ENCODE measurements at places on chromosomes 16 and 17. TPM values are rescaled to one million over a fixed set of nuclear protein-coding genes. Genes with fewer than 3 reads are reported as not detected.

PPL gene
- 27.3 TPM for polyA plus RNA-seq

C1QTNF8 gene
- not detected for polyA plus RNA-seq

WRAP53 gene
- 12.4 TPM for polyA plus RNA-seq

SOX8 gene
- 3.4 TPM for polyA plus RNA-seq

CCDC154 gene
- polyA plus RNA-seq: 4.1 TPM

TBC1D3H gene
- not detected for polyA plus RNA-seq

DNA sequence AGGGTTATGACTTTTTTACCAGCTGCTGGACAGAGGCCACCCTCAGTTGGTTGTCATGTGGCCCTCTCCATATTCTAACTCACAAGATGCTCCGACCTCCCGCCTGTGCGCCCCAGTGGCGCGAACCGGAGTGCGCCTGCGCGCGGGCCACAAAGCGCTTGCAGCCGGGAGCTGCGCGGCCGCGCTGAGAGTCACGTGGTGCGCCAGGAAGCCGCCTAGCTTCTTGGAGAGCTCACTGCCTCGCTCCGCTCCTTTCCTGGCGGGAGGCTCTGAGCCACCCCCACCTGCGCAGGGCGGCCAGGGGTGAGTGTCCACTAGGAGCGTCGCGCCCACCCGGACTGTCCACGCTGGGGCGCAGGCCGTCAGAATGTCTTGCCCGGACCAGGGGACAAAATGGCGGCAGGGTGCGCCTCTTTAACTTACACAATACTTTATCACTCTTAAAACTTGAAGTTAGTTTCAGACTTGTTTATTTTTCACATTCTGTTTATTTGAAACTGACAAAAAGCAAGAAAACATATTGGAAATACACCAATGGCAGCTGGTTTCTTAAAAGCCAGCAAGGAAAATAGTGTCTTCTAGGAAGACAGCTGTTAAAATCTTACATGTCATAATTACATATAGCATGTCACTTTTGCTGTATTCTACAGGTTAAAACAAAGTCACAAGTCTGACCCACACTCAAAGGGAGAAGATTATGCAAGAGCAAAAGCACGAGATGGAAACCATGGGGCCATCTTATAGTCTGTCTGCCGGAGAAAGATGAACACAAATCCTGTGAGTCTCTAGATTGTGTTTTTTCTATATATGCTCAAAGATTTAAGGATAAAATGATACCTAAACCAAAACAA is 357.9 kb downstream of the CNTNAP4 start:
- DNase-seq: no peak

DNA sequence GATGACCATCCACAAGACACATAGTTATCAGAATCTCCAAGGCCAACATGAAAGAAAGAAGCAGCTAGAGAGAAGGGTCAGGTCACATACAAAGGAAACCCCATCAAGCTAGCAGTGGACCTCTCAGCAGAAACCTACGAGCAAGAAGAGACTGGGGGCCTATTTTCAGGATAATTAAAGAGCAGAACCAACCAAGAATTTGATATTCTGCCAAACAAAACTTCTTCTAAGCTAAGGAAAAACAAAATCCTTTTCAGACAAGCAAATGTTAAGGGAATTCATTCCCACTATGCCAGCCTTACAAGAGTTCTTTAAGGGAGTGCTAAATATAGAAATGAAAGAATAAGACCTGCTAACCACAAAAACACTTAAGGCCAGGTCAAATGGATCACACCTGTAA is 47.8 kb downstream of the ITFG1 start:
- no peak for DNase-seq

DNA sequence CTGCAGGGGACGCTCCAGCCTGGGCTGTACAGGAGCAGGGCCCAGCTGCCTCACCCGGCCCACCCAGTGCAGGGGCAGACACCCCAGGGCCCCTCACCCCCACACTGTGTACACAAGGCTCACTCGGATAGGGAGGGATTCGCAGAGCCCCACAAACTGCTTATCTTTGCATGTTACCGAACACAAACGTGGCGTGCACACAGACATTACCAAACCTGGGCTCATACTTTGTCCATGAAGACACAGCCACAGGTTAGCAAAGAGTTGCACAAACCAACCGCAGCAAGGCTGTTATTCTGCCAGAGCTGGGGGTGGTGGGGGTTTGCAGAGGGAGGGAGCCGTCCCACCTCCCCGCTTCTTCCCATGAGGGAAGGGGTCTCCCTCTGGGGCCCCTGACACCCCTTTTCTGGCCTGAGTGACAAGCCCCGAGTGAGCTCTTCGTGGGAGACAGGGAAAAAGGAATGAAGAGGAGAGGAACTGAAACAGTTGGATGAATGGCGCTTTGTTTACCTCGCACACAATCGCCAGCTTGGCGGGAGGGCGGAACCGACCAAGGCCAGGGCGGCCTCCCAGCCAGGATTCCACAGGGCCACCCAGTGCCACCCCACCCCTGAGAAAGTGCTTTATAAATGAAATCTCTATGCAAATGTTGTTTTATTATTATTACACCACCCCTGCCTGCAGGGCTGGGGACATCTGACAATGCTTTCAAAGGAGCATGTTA is 434 bp upstream of the CPSF4L start:
- DNase-seq: no peak

- no peak for DNase-seq
Observed at GRCh38 chr17:58331815-58332777, 3.5 kb upstream of the TSPOAP1 start.

DNA sequence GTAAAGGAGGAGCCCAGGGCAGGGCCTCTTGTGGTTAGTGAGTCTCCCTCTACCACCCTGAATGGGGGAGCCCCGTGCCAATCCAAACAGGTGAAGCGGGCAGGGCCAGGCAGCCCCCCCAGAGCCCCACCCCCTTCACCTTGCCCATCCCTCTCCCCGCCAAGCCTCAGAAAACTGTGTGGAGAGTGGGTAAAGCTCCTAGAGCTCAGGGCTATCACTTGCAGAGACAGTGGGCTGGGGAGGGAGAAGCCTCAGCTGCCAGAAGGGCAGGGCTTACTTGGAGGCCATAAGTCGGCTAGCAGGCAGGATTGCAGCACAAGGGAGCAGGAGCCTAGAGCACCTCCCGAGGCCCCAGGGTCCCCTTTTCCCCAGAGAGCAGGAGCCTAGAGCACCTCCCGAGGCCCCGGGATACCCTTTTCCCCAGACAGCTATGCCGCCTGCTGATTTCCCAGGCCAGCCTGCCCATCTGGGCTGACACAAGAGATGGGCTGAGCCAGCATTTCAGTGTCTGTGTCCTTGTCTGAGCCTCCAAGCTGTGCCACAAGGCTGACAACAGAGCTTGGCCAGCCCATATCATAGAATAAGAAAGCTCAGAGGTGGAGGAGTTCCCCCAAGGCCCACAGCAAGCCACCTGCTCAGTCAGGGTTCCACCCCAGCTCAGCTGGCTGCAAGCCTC is 6.7 kb upstream of the KRT14 start:
- no peak for DNase-seq

- DNase-seq: no peak
Observed at GRCh38 chr17:67246653-67247415, 1.8 kb upstream of the HELZ start.

All from left renal pelvis (tissue), 4 donors.